ENCODE measurements at places on chromosomes 5 and 9.

DNA sequence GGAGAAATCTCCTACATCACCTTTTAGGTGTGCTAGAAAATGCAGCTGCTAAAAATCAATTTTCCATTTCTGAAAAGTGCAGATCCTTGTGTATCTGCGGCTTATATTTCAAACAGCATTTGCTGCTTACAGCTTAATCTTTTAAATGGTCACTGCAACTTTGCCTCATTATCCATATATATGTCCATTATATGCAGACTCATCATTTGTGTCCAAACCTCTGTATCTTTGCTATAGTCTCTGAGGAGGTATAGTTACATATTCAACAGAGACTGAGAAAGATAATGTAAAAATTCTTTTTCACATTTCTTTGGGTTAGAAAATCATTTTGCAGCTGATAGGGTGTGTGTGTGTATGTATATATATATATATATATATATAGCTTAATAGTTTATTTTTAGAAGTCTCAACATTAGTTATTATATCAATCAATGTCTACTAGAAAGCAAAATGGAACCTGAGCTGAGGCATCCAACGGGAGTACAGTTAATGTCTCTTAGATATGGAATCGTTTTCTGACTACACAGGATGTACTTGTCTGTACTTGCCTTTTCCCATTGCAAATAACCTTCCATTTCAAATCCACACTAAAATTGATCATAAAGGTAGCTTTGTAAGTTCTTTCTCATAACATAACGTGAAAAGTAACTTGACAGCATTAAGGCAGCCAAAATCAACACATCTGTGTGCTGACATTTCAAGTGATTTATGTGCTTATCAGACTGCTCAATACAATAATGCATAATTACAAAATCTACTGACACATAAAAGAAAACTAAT, 267.0 kb upstream of the HAPLN1 start:
- DNase-seq, result no peak

- DNase-seq, result peak; percentile 95
Measured at GRCh38 chr9:106420511-106420944, 442.4 kb upstream of the ZNF462 start.

DNA sequence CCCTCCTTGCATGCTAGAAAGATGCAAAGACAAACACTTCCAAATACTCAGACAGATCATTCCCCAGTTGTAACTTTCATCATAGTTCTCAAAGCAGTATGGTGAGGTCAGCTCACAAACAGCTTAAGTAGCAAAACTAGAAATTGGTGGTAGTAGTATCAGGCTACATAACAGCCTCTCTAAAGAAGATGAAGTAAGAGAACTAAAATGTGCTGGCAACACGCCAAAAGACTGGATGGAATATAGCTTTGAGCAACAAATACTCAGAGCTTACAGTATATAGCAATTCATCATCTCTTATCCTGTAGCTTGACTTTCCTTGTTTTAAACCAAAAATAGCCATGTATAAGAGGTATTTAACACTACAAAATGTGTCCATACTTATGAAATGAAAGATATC, 7.5 kb downstream of the PFDN1 start:
- DNase-seq, result peak; percentile 98

- peak; percentile 28 for DNase-seq
Measured at GRCh38 chr9:37574241-37574721, 1.9 kb downstream of the FBXO10 start.

DNA sequence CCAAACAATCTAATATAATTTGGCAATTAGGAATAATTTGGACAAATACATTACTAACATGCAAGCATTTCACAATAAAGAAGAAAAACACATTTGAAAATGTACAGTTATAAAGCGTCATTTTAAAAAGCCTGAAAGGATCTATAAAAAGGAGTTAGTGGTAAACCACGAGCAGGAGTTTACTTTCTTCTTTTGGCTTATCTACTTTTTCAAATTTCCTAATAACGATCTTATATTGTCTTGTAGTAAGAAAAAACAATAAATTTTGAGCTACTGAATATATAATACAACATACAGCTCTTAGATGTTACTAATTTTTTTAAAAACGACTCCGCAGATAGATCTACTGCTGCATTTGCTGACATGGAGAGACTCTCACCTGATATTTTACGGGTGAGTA, 79.9 kb downstream of the SMIM23 start:
- no peak for DNase-seq

DNA sequence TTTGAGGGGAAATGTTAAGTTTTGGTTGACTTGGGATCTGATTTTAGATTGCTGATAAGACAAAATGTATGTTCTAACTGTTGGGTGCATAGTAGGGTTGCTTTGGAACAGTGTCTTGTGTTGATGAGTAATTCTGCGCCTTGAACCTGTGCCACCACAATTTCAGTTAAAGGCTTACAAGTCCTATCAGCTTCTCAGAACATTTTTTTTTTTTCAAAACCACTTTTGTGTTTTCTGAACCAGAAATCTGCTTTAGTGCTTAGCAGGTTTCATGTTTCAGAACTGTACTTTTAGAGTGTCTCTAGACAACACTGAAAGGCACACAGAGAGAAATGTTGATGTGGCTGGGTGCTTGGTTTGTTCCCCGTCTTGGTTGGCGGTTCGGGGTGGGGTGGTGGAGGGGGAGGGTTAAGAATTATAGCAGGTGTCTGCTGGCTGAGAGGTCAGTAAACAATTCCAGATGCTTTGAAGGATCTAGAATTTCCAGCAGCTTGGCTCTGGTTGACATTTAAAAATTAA, 84.6 kb downstream of the ANKRD55 start:
- DNase-seq, result no peak

GRCh38 chr9:982394-983230, 6.2 kb downstream of the DMRT3 start:
- DNase-seq, result no peak

All from fibroblast of upper back skin (primary cell).